ENCODE measurements at places on chromosomes 11 and 22.

- DNase-seq, result no peak
Observed at GRCh38 chr22:39814899-39815298, 78.7 kb downstream of the ENTHD1 start.

- no peak for DNase-seq
Observed at GRCh38 chr11:67667490-67668191, 6.8 kb downstream of the ALDH3B2 start.

- no peak for DNase-seq
Observed at GRCh38 chr11:116826751-116827431, 2.8 kb upstream of the APOC3 start.

GRCh38 chr11:35598254-35599125, 19.8 kb upstream of the FJX1 start:
- DNase-seq, result no peak

- DNase-seq, result no peak
Observed at GRCh38 chr11:16271258-16271657, 85.1 kb downstream of the SOX6 start.

Data from NCI-H1048 (cell line).